ENCODE measurements at places on chromosomes 4 and X.

GRCh38 chr4:5276475-5277075 lies 225.3 kb downstream of the STK32B start:
- DNase-seq, result no peak

GRCh38 chrX:150849996-150850720 lies 48.3 kb downstream of the CD99L2 start:
- DNase-seq, result no peak

GRCh38 chr4:48467442-48467841 lies 15.7 kb upstream of the SLC10A4 start:
- DNase-seq, result no peak

DNA sequence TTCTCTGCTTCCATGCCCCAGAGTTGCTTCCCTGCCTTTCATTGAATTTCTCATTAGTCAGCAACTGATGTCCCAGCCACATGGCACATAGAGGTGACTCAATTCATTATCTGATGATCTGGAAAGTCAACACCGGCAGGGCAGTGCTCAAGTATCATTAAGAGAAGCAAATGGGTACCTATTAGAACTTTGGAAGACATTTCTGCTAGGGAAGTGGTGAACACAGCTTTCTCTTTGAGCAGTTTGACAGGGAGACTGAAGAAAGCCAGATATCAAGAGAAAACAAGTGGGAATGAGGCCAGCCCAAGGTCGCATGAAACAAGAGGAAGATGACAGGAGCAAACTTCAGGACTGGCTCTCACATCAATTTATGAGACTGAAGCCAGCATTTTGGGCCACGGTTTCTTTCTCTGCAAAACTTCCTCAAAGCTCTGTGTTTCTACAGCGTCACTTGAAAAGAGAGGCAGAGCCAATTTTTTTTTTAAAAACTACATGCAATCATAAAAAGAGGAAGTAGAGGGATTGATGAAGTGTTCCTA lies 108.3 kb upstream of the RPS6KA3 start:
- DNase-seq, result no peak

GRCh38 chr4:107600983-107601382 lies 119.1 kb downstream of the PAPSS1 start:
- no peak for DNase-seq

- DNase-seq, result no peak
Measured at GRCh38 chrX:17377795-17378194, 2.8 kb downstream of the NHS start.

- no peak for DNase-seq
Measured at GRCh38 chrX:151710457-151710856, 5.4 kb upstream of the FATE1 start.
